ENCODE measurements at places on chromosomes 13 and 19.

GRCh38 chr13:49749848-49750247, 42.6 kb downstream of the KPNA3 start:
- no peak for DNase-seq

- no peak for DNase-seq
Observed at GRCh38 chr13:33918199-33918932, 100.4 kb downstream of the RFC3 start.

- DNase-seq = no peak
Observed at GRCh38 chr19:3401004-3401768, 34.8 kb downstream of the NFIC start.

- no peak for DNase-seq
Observed at GRCh38 chr13:73542446-73542845, 483.6 kb downstream of the KLF5 start.

DNA sequence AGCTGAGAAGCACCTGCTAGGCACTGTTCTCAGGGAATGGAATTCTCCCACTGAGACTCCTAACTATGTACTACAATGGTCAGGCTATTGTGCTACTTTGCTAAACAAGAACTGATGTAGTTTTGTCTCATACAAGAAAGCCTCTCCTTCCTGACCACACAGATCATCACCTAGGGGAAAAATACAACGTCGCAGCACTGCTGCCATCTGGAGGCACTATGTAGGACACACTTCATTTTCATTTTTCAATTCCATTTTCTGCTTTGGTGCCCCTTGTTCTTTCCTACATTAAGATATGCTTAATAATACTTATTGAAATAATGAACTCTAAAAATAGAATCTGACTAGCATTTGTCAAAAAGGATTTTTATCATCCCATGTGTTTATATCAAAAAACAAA, 21.1 kb downstream of the PROSER1 start:
- DNase-seq = no peak

DNA sequence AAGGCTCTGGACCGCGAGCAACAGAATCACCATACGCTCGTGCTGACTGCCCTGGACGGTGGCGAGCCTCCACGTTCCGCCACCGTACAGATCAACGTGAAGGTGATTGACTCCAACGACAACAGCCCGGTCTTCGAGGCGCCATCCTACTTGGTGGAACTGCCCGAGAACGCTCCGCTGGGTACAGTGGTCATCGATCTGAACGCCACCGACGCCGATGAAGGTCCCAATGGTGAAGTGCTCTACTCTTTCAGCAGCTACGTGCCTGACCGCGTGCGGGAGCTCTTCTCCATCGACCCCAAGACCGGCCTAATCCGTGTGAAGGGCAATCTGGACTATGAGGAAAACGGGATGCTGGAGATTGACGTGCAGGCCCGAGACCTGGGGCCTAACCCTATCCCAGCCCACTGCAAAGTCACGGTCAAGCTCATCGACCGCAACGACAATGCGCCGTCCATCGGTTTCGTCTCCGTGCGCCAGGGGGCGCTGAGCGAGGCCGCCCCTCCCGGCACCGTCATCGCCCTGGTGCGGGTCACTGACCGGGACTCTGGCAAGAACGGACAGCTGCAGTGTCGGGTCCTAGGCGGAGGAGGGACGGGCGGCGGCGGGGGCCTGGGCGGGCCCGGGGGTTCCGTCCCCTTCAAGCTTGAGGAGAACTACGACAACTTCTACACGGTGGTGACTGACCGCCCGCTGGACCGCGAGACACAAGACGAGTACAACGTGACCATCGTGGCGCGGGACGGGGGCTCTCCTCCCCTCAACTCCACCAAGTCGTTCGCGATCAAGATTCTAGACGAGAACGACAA, 1.8 kb downstream of the PCDH17 start:
- DNase-seq = peak; percentile 78

DNA sequence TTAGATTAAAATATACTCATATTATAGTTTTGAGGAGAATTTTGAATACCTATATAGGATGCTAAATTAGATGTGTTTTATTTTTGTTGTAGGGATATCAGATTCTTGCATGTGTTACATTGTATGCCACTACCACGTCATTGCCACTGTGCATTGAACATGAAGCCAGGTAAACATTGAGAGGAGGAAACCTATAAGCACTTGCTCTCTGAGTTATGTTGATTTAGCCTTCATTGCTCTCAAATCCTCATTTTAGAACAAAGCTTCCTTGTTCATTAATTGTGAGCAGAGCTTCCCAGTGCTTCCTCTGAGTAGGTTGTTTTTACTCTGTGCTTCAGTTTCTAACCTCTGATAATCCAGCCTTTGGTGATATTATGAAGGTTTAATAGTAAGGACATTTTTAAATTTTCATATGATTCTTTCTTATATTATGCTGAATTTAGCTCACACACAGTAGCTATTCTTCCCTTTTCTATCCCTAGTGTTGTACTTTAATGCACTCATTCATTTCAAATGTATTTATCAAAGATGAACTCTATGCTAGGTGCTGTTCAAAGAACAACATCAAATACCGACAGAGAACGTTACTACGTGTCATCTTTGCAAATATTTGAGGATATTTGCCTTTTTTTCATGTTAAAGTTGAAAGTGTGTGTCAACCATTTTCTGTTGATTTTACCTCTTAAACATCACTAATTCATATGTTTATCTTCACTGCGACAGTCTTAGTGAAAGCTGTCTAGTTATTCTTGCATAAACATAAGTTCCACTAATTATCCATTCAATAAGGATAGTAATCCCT, 1448.0 kb upstream of the MIR17HG start:
- no peak for DNase-seq

DNA sequence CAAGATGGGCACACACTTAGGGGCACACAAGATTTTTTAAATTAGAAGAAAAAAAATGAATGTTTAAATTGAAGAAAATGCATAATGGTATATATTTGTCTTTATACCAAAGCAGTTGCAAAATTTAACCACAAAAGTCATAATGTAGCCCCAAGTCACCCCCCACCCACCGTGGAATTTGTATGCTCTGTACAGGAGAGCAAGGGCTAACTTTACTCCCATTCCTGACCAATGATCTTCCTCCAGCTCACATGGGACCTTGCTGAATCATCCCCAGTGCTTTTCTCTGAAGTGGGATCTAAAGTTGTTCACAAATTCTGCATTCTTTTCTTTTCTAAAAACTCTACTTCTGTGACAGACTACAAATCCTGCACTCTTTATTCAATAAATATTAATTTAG, 597.0 kb downstream of the UQCRFS1 start:
- no peak for DNase-seq

- DNase-seq = no peak
Observed at GRCh38 chr19:34713262-34713637, 20.8 kb upstream of the ZNF181 start.

GRCh38 chr19:13896227-13896626, 9.7 kb downstream of the BRME1 start:
- no peak for DNase-seq

DNA sequence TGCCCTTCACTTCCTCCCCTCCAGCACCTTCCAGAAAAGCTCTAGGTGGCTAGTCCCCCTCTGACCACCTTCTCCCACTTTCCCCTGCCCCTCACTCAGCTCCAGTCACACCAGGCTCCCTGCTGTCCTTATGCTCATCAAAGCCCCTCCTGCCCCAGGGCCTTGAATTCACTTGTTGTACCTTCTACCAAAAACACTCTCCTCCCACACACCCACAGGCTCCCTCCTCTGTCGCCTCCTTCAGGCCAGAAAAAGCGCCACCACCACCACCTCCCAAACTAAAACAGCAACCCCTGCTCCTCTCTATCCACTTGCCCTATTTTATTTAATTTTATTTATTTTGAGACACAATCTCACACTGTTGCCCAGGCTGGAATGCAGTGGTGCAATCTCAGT, 4.8 kb upstream of the CEACAM16 start:
- no peak for DNase-seq

- DNase-seq = no peak
Observed at GRCh38 chr13:73913079-73913740, 221.0 kb downstream of the KLF12 start.

- no peak for DNase-seq
Observed at GRCh38 chr19:12936582-12936981, 1.8 kb upstream of the CALR start.

- no peak for DNase-seq
Observed at GRCh38 chr13:113022391-113022744, 53.4 kb downstream of the MCF2L start.

DNA sequence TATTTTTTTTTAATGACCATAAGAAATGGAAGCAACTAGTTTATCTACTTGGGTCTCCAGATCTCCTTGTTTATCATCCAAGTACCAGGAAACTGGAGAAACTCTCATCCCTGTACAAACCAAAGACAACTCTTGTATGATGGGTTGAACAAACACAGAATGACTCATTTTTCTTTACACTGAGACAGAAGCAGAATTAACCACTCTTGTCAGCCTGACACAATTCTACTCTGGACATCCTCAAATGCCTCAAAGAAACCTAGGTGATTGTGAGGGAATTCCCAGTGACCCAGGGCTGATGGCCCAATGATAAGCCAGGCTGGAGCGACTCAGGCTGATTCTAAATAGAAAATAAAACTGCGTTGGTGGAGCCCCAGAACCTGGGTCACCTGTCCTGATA, 151.5 kb downstream of the ZNF737 start:
- no peak for DNase-seq

All from head of caudate nucleus (tissue), 42 donors.